SJCRH30 (cell line): ENCODE measurements at places on chromosomes 16 and 17. TPM values are rescaled to one million over a fixed set of nuclear protein-coding genes. Genes with fewer than 3 reads are reported as not detected.

GRCh38 chr16:49684696-49685095, 171.2 kb downstream of the ZNF423 start:
- DNase-seq, result no peak

GRCh38 chr17:81416612-81417011, 21.4 kb downstream of the BAHCC1 start:
- DNase-seq, result no peak

GRCh38 chr17:9929871-9930270, 24.8 kb upstream of the RCVRN start:
- DNase-seq, result no peak

DNA sequence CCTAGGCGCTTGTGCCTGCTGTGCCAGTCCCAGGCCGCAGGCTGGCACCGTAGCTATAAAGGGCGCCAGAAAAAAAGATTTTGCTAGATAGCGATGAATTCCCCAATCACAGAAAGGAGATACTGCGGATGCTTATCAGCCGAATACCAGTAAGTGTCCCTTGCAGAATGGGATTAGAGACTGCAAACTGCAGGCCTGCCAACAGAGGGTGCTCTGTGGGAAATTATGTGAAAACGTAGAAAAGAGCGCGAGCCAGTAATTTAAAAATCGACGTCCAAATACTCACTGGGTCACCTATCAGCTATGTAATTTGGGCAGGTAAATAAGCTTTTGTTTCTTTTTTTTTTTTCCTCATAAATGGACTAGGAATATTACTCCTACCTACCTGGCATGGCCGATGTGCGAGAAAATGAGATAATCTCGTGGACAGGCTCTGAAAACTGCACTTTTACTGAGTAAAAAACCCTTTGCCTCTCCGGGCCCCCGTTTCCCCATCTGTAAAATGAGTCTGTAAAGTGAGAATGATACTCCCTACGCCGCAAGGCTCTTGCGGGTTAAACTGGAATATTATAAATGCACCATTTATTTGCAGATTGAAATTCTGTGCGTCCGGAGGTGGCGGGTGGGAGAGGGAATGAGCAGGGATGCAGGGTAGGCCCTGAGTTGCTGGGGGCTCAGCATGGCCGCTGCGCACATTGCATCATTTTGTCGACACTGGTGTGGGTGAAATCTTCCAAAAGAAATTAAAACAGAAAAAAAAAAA, 1.2 kb upstream of the COG1 start:
- peak; percentile 66 for DNase-seq

DNA sequence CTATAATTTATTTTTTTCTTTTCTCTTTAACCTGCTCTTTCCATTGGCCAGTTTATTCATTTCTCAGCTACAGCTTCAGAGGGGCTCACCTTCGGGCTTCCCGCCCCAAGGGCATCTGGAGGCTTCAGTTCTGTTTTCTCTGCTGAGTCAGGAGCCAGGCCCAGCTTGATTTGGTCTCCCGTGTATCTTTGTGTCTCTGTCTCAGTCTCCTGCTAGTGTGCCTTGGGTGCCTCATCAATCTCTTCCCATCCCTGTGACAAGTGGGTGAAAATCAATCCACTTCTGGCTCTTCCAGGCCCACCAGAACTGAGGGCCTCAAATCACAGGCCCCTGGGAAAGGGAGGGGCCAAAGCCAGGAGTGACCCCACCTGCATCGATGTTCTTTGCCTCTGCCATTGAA, 72.1 kb downstream of the CCDC182 start:
- no peak for DNase-seq

CCL16 gene
- not detected in 2 replicates for total RNA-seq

GSPT1 gene
- total RNA-seq, result 106 and 111 TPM in 2 replicates

GRCh38 chr17:12510535-12510934, 155.2 kb upstream of the MYOCD start:
- DNase-seq, result no peak

DNA sequence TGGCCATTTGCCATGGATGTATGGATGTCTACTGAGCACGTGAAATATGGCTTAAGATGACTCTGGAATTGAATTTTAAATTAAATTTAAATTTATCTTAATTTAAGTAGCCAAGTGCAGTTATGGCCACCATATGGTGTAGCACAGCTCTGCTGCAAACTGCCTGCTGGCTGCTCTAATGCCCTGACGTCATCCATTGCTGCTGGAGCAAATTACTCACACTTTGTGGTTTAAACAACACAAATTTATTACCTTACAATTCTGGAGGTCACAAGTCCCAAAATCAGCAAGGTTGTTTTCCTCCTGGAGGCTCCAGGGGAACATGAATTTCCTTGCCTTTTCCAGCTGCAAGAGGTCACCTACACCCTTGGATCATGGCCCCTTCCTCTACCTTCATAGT, 679.3 kb upstream of the EEF2KMT start:
- no peak for DNase-seq

CDT1 gene
- 24.3 and 27.2 TPM in 2 replicates for total RNA-seq

DNA sequence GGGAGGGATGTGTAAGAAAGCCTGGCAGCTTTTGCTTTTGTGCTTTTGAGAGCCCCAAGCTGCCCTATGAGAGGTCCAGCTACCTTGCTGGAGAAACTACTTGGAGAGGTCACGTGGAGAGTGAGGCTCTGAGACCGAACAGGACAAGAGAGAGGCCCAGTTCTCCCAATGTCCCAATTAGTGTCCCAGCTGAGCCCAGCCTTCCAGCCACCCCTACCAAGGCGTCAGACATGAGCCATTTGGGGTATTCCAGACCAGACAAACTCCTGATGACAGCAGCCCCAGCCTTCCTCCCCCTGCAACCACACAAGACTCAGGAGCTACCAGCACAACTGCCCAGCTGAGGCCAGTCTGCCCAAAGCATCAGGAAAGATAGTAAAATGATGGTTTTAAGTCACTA, 35.0 kb downstream of the NKD1 start:
- no peak for DNase-seq

SLFN14 gene
- not detected in 2 replicates for total RNA-seq

KRTAP9-2 gene
- not detected in 2 replicates for total RNA-seq

- DNase-seq, result no peak
These were observed 7.4 kb upstream of the SPNS1 start for GRCh38 chr16:28967156-28967555.

SOST gene
- not detected in 2 replicates for total RNA-seq

GRCh38 chr16:77408607-77409006, 26.2 kb downstream of the ADAMTS18 start:
- DNase-seq, result no peak

- no peak for DNase-seq
These were observed 26.8 kb upstream of the SLC5A10 start for GRCh38 chr17:18925187-18925586.

DNA sequence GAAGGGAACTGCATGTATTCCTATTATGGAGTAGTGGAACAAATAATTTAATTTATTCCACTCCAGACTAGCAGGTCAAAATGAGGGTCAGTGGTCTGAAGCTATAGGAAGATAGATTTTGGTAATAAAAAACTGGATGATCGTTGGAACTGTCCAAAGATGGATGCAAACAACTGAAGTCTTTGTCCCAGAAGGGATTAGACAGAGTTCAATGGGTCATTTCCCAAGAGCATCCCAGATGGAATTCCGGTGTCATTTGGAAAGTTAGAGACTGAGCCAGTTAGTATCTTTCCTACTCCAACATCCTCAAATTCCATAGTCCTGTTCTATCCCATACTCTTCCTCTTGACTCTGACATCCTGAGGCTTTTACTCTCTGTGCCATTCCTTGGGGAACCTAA, 22.8 kb upstream of the TOX3 start:
- DNase-seq, result no peak

KCNG4 gene
- 2.1 and 2.4 TPM in 2 replicates for total RNA-seq

DNA sequence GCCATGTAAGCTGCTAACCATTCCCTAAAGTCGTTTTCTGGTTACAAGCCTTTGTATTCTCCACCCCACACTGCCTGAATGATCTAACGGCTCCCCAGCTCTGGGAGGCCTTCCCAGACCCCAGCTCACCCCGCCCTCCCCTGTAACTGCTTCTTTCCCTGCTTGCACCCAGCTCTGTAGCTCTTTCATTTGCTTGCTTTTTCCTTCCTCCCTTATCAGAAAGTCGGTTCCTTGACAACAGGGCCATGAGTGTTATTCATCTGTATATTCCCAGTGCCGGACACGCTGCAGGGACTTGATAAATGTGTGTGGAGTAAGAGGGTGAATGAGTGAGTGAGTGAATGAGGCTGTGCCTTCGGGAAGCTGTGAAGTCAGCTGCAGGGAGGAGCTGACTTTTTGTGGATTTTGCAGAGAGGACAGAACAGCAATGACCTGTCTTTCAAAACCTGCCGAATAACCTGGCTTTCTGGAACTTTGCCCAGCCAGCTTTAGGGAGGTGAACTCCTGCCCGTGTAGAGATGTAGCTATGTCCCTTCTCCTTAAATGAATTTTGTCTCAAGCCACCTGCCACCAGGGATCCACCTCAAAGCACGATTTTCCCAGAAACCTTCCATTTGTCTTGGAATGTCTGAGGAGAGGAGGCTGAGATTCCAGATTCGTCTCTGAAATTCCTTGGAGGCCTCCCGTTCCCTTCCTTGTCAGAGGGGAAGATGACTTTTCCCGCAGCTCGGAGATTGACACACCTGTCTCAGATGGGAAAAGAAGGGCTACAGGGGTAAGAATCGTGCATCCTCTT, 20.0 kb upstream of the CACNG4 start:
- DNase-seq, result no peak

GRCh38 chr16:85179344-85180046, 67.2 kb upstream of the CIBAR2 start:
- DNase-seq, result no peak

- no peak for DNase-seq
These were observed 27.4 kb downstream of the RAB11FIP4 start for GRCh38 chr17:31418773-31419350.

DNA sequence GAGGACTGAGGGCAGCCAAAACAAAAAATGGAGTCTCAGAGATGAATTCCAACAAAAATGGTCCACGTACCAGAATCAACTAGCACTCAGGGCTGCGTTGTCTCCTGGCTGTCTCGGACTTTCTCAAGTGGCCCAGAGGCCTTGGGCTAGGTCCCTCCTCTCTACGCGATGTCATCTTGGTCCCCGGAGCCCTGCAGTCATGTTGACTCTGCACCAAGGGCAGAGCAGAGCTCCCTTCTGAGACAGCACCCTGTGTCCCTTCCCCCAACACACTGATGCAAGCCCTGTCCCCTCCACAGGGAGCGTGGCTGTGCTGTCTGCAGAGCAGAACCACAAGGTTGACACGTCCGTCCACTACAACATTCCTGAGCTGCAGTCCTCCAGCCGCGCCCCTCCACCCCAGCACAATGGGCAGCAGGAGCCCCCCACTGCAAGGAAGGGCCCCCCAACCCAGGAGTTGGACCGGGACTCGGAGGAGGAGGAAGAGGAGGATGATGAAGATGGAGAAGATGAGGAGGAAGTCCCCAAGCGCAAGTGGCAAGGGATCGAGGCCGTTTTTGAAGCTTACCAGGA, 20.8 kb downstream of the GINS2 start:
- DNase-seq, result no peak

MAF gene
- total RNA-seq, result 3.0 and 3.2 TPM in 2 replicates

- DNase-seq, result no peak
These were observed 17.9 kb downstream of the USP7 start for GRCh38 chr16:8945626-8946296.

DNA sequence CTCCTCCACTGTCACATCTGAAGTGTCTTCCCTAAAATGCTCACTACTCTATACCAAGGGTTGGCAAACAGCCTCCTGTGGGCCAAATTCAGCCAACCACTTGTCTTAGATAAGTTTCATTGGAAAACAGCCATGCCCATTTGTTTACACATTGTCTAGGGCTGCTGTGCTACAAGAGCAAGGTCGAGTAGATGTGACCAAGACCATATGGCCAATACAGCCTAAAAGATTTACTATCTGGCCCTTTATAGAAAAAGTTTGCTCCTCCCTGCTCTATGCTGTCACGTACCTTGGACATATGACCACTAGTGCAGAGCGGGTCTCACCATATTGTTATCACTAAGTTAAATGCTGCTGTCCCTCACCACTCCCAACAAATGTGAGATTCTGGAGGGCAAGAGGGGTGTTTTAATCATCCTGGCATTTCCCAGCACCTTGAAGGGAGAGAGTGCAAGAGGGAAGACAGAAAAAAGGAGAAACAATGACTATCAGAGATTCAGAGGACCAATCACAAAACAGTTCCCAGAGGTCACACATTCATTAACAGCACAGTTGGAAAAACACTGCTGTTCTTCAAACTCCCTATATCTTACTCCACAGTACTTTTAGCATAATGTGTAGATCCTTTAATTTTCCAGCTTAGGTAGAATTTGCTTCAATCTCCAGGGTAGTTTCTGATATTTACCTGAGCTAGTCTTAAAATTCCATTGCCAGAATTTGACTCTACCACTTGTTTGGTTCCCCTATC, 13.2 kb downstream of the LSM12 start:
- DNase-seq, result no peak

GRCh38 chr16:23276821-23277220, 25.3 kb upstream of the SCNN1B start:
- DNase-seq, result no peak

TBX2 gene
- total RNA-seq, result 42.3 and 42.7 TPM in 2 replicates

CES4A gene
- total RNA-seq, result not detected in 2 replicates

GRCh38 chr17:8489841-8490240, 54.2 kb downstream of the NDEL1 start:
- DNase-seq, result no peak

DNA sequence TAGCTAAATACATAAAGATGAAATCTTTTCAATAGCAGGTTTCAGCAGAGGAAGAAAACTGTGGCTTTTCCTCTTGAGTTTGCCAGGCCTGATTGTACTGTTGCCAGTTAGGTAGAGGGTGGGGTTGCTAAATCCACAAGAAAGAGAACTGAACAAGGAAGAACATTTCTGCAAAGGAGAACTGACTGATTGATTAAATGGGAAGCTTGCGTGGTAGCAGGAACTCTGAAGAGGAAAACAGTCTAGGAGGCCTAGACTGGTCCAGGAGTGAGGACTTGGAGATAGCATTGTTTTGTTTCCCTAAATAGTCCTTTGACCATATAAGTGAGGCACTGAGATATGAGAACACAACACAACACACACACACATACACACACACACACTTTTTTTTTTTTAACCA, 18.8 kb downstream of the LRRC36 start:
- no peak for DNase-seq

- peak; percentile 97 for DNase-seq
These were observed at the start of gene MEOX1 for GRCh38 chr17:43661699-43662412. MEOX1 (minus strand) TSS chr17:43661922; CDS start chr17:43661534, 388 bp downstream.

DNA sequence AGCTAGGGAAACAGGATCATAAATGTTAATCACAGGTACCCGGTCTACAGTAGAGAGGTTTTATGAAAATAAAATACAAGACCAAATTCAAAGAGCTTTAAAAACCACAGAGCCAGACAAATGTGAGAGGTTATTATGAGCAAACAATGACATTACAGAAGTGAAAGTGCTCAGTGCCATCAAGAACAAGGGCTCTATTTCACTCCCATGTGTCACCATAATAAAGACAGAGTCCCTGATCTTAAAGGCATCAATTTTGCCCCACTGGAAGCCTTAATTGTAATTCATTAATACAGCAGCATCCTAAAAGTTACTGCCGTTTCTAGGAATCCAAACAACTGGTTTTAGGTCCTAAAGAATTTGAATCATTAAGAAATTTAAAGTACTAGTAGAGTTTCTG, 43.7 kb upstream of the CDRT4 start:
- no peak for DNase-seq
